ENCODE measurements at places on chromosomes 11 and 22.

- DNase-seq = no peak
Observed at GRCh38 chr11:110858547-110858921, 146.3 kb upstream of the ARHGAP20 start.

- DNase-seq = no peak
Observed at GRCh38 chr11:65159012-65159411, 11.0 kb upstream of the SPDYC start.

DNA sequence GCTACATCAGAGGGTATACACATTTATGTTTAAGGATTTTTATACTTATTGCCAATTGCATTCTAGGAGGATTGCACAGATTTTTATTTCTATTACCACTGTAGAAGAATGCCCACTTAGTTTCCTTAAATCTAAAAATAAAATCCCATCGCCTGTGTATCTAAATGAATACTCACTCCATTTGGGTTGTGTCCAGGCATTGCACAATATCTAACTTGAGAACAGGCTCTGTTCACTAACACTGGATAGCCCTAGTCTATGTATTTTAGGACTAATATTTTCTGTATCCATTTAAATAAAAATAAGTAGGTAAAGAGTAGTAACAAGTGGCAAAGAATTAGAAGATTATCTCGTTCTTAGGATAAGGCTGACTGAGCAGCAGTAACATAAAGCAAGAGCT, 4.1 kb downstream of the C11orf52 start:
- no peak for DNase-seq

GRCh38 chr22:26461188-26461810, 22.3 kb downstream of the HPS4 start:
- DNase-seq = peak; percentile 66

- no peak for DNase-seq
Observed at GRCh38 chr22:46598737-46599424, 21.3 kb upstream of the GRAMD4 start.

DNA sequence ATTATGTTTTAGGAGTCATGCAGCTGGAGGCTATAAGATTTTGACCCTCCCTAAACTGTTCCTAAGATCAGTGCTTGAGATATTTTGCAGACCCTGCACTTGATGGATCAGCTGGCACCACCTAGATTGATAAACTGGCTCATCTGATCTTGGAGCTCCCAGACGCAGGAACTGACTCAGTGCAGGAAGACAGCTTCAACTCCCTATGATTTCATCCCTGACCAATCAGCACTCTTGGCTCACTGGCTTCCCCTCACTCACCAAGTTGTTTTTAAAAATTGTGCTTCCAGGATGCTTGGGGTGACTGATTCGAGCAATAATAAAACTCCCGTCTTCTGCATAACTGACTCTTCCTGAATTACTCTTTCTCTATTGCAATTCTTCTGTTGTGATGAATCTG, 637.5 kb upstream of the FAT3 start:
- DNase-seq = no peak

DNA sequence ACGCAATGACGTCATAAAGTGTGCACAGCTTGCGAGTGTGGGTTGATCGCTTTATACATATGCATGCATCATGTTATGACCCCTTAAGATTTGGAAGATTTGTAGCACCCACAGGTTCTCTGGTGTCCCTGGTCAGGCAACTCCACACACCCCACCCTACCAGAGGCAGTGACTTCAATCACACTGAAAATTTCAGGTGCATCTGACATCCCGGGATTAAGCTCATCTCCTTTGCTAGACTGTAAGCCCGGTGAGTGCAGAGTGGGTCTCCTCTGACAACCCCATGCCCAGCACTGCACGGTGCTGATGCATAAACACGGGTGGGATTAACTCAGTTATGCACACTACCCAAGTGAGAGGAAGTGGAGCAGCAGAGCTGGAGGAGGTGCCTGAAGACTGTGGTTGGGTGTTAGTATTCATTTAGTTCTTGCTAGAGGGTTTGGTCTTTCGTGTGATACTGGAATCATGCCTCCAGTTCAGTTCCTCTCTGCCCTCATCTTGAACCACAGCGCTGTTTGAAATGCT, 6.5 kb downstream of the ARSA start:
- DNase-seq = no peak

DNA sequence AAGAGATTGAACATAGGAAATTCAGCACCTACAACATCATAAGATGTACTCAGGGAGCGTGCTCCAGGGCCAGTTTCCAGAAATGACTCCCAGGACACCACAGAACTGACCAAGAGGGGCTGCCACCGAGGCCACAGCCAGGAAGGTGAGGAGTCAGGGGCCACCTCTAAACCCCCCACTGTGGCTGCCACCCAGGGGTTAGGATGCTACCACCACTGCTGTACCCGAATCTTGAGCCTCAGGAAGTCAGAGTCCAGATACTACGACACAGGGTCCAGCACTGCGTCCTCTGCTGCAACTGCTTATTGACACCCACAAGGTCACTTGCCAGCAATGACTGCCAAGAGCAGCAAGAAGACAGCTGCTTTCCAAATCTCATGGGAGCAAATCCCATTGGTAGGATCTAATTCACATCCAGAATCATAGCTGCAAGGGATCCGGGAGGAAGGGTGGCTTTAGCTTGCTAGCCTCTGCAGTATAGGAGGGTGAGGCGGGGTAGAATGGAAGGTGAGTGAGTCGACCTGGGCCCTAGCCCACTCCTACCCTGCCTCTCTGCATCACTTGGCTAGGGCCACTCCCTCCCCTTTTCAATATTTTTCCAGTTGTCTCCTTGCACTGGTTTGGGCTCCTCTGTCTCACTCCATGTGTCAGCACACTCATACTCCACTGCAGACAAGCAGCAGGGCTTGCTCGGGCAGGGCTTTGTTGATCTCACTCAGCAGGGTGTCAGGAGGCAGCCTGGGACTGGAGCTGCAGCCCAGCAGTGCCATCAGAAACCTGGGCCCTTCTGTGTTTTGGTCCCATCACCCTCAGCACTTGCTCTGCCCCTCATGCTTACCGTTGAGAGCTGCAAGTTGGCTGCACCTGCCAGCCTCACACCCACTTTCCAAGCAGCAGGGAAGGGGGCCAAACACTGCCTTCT, 18.1 kb upstream of the CYTH4 start:
- DNase-seq = no peak

GRCh38 chr11:46983598-46983997, 47.0 kb downstream of the CSTPP1 start:
- no peak for DNase-seq

- DNase-seq = no peak
Observed at GRCh38 chr11:94295534-94295933, 8.8 kb upstream of the IZUMO1R start.

DNA sequence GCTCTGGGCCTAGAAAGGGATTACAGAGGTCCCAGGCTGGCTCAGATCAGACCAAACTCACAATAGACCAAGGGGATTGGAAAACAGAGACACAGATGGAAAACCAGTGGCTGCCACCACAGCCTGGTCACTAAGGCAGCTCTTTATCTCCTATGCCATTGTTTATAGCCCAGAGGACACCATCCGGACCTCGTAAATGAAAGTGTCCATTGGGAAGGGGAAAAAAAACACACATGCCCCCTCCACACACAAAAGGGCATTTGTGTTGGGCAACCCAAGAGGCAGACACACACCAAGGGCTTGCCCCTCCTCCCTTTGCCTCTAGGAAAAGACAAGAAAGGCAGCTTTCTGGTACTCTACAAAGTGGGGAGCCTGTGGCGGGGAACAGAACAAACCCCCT, 85.9 kb downstream of the GAB2 start:
- DNase-seq = no peak

GRCh38 chr11:35752115-35752514, 89.5 kb downstream of the TRIM44 start:
- no peak for DNase-seq

GRCh38 chr22:28408709-28409108, 270.9 kb downstream of the TTC28 start:
- DNase-seq = no peak

GRCh38 chr11:12158909-12159308, 48.5 kb downstream of the MICAL2 start:
- no peak for DNase-seq

DNA sequence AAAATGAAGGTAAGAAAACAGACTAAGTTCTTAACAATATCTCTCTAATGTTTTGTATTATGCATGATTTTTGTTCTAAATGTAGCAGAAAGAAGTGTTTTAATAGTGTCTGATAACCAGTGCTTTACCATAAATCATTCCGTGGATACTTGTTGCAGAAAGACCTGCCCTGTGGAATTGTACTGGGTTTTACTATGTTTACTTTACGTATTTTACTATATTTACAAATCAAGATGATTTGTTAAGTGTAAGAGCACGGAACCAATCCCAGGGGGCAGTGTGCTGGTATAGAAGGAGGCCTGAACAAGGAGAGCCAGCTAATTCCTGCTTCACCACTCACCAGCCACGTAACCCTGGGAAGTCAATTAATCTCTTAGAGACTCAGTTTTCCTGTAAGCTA, 1.4 kb downstream of the HTR3B start:
- DNase-seq = no peak

DNA sequence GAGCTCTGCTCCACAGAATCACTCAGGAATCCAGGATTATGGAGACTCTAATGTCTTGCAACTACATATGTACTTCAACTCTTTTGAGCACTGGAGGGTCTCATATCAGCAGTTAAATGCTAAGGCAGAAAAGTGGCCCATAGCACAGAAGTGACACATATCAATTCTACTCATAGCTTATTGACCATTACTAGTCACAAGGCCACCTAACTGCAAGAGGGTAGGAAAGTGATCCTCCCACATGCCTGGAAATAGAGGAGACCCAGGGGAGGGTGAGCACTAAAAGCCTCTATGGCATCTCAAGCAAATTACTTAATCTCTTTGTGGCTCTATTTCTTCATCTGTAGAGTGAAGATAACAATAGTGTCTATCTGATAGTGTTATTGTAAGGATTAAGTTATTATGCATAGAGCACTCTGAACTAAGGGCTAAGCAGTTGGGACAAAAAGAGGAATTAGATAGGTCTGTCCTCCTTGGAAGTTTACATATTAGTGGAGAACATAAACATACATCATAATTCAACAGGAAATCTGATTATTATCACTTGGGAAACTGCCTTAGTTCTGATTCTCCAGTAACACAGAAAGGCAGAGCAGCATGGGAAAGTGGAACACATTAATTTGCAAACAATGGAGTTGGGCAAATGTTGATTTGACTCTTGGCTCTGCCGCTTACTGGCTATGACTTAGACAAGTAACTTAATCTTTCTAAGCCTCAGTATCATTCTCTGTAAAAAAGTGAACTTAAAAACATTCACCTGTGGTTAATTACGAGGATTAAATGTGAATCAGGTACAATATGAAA, 25.1 kb upstream of the USP47 start:
- no peak for DNase-seq

GRCh38 chr11:83764643-83765042, 478.5 kb upstream of the CCDC90B start:
- DNase-seq = no peak

DNA sequence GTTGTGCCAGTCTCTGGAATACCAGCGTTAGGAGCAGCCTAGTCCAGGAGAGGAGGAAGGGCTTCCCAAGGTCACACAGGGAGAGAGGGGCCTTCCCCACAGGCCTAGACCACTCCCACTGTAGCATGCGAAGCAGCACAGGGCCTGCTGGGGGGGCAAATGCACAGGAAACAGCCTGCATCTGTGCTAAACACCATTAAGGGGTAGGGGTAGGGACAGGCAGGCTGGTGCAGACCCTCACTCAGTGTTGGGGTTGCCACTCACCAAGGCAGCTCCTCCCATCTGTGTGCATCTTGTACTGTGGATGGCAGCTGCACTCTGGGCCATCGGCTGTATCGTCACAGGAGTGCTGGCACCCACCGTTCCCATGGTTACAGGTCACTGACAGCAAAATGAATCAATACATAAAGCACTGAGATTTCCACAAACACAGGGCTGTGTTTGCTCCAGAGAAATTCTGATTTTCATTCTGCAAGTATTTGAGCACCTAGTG, 24.9 kb downstream of the SCUBE2 start:
- DNase-seq = no peak

- DNase-seq = no peak
Observed at GRCh38 chr22:44647141-44647540, 54.9 kb upstream of the PRR5 start.

DNA sequence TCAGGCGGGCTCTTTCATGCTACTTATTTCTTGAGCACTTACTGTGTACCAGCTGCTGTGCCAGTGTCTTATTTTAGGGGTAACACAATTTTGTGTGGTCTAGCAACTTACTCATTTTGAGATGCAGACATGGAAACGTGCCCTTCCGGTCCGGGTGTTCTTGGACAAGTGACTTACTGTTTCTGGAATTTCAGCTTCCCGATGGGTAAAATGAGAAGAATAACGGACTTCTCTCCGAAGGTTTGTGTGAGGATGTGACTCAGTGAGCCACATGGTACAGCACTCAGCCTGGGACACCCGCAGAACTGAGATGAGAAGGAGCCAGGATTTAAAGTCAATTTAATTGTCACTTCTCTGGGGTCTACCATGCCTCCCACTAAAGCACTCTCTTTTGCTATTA, 114.5 kb upstream of the SYT13 start:
- peak; percentile 14 for DNase-seq

DNA sequence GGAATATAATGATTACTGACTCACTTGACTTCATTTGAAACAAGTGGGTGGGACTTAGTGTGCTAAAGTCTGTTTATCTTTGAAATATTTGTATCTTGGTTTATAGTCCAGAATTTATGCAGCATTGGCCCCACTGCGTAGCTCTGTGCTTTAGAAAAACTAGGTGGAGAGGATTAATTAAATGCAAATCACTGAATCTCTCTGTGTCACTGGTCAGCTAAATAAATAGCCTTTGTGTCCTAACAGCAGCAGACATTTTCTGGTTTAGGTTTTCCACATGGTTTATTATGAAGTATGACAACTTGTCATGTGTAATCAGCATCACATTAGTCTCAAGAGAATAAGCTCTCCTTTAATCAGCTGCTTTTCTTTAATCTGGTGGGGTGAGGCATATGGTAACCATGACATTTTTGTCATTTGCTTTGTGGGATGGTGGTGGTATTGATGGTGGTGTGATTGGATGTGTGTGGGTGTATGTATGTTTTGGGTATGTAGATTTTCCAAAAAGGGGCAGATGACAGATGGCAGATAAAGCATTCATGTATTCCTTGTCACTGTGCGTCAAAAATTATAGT, 33.9 kb downstream of the BCL2L13 start:
- no peak for DNase-seq

DNA sequence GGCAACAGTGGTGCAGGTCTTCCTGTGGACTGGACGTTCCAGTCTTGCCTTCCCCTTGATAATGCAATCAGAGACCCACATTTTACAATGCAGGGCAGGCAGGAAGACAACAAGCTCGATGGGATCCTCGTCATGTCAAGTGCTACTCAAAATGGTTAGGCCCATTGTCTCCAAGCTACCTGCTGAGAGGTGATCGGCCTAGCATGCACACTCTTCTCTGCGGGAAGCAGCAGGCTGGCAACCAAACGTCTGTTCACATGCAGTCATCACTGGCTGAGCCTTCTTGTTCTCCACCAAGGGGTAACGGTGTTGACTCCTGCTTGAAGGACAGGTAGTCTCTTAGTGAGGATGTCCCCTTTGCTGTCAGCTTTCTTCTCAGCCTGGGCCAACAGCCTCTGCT, 25.5 kb upstream of the CD82 start:
- DNase-seq = no peak

GRCh38 chr11:118415739-118416068, 14.3 kb downstream of the ATP5MG start:
- peak; percentile 34 for DNase-seq
